NCI-H187 (cell line): ENCODE measurements at places on chromosomes 13 and 19.

- DNase-seq, result no peak
These were observed 56.0 kb downstream of the ARHGEF7 start for GRCh38 chr13:111171112-111171511.

DNA sequence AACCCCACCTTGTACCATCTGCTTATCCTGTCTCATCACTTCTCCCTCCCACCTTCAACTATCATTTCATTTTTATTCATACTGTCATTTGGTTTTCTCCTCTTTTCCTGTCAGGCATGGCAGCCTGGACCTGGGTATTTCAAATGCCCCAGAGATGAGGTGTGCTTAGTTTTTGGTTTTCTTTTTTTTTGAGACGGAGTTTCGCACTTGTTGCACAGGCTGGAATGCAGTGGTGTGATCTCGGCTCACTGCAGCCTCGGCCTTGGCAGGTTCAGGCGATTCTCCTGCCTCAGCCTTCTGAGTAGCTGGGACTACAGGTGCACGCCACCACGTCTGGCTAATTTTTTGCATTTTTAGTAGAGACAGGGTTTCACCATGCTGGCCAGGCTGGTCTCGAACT lies 5.8 kb downstream of the PDS5B start:
- DNase-seq, result no peak

DNA sequence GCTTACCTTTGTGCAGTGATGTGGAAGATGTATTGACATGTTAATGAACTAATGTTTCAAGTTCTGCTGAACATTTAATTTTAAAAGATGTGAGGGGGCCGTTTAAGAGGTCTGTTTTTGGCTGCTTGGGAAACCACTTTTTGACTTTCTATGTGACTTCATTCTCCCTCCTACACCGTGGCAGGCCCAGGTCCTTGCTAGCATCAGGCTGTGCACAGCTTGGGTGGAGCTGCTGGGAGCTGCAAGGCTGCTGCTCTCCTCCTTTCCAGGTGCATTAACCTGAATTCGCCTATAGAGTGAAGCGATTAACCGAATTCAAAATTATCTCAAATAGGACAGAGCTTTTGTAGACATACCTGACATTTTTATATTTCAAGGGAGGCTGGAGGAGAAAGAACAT lies 249.1 kb downstream of the FGF14 start:
- no peak for DNase-seq

DNA sequence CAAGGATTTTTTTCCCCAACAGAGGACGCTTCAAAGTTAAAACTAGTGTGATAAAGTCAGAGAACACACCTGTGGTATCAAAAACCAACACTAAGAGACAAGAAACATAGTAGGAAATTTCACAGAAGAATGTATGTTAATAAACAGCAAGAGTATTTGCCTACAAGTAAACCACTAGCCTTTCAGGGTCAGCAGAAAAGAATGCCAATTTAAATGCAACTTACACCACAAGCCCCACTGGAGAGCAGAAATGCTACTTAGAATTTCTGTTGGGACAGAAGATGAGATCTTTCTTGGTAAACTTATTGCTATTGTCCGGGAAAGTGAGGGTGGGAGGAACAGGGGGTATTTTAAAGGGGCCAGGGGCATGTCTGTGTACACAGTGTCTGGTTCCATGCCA lies 68.6 kb downstream of the STK24 start:
- DNase-seq, result no peak

- no peak for DNase-seq
These were observed 26.3 kb downstream of the CNFN start for GRCh38 chr19:42363614-42364346.

DNA sequence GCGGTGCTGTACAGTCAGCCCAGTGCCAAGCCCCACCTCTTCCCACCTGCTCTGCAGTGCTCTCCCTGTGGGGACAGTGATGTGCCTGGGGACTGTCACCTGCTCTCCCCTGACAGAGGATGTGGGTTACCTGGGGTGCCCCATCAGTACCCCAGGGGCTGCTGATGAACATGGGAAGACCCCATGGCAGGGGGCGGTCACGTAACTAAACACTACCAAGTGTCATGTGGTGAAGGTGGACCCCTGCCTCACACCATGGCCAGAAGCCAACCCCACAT lies 12.7 kb downstream of the KDM4B start:
- DNase-seq, result no peak

GRCh38 chr13:44431150-44431549 lies 57.5 kb downstream of the SERP2 start:
- no peak for DNase-seq

DNA sequence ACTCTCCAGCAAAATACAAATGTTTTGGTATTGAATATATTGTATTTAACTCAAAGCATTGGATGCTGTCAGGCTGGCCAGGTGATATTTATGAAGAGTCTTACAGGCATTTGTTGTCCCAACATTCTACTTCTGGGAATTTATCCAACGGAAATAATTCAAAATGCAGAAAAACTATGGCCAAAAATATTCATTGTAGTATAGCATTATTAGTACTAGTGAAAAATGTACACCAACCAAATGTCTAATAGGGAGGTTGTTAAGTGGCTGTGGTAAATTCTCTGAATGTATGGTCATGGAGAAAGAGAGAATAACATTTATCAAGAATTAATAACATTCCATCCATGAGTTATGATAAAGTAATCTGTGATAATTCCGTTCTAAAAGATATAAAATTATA lies 38.6 kb upstream of the GAS6 start:
- DNase-seq, result no peak

GRCh38 chr13:72561791-72562190 lies 165.6 kb downstream of the MZT1 start:
- DNase-seq, result no peak

DNA sequence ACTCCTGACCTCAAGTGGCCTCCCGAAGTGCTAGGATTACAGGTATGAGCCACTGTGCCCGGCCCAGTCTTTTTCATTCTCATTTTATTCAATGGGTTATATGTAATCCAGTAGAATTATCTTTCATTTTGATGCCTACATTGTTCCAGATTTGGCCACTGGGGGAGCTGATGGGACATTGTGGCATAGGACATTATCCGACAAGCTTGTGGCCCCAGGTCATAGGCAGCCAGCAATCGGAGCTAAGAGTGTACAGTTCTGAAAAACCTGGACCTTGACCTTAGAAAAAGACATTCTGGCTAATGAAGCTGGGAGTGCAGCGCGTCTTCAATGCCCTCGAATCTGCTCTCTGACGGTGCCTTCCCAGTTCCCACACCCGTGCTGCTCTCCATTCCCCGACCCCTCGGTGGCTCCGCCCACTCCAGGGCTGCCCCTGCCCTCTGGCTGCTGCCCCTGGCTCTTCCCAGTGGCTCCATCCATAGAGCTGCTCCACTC lies 108.7 kb downstream of the TEX29 start:
- no peak for DNase-seq

GRCh38 chr19:23071147-23071511 lies 45.7 kb upstream of the ZNF730 start:
- DNase-seq, result no peak

DNA sequence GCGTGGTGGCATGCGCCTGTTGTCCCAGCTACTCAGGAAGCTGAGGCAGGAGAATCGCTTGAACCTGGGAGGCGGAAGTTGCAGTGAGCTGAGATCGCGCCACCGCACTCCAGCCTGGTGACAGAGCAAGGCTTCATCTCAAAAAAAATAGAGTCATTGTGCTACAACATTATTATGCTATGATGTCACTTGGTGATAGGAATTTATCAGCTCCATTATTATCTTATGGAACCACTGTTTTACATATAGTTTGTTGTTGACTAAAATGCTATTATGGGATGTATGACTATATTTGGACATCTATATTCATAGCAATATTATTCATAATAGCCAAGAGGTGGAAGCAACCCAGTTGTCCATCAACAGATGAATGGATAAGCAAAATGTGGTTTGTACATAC lies 26.4 kb upstream of the SLC7A1 start:
- no peak for DNase-seq

GRCh38 chr13:107395927-107396662 lies 819.2 kb downstream of the LIG4 start:
- no peak for DNase-seq

GRCh38 chr19:2464389-2464788 lies 7.6 kb upstream of the LMNB2 start:
- no peak for DNase-seq

GRCh38 chr19:47002853-47003610 lies 16.6 kb upstream of the NPAS1 start:
- no peak for DNase-seq

- DNase-seq, result no peak
These were observed 105.2 kb downstream of the INSR start for GRCh38 chr19:7188698-7189629.

- no peak for DNase-seq
These were observed 9.8 kb upstream of the LGALS16 start for GRCh38 chr19:39645800-39646411.
